Spleen (tissue), 13 donors: ENCODE measurements at places on chromosomes 1 and 21. TPM values are rescaled to one million over a fixed set of nuclear protein-coding genes. Genes with fewer than 3 reads are reported as not detected.

The THEM5 gene
- total RNA-seq, result not detected

GRCh38 chr1:114353262-114353661 lies 157.7 kb downstream of the TRIM33 start:
- H3K4me3 ChIP-seq, result no peak overlapping the region
- DNase-seq, result no peak
- H3K27ac ChIP-seq, result no peak overlapping the region
- H3K36me3 ChIP-seq, result no peaks in the 10 kb centered on the region
- H3K27me3 ChIP-seq, result no peaks in the 10 kb centered on the region
- no peaks in the 10 kb centered on the region for H3K4me1 ChIP-seq

DNA sequence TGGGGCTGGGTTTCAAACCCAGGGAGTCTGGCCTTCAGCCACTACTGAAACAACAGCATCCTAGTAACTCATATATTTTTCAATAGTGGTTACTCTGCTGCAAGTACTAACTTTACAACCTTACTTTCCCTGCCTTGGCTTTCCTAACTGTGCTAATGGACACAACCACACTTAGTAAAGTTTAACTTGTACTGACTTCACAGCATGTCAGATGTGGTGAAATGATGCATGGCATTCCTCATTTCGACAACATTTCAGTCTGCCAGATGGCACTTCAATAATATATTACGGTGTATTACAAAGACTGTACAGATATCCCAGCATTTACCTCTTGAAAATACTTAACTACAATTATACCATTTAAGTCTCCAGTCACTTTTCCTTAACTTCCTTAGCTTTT lies 27.8 kb downstream of the LRRC7 start:
- no peaks in the 10 kb centered on the region for H3K27me3 ChIP-seq
- H3K36me3 ChIP-seq, result no peaks in the 10 kb centered on the region
- no peak overlapping the region for H3K4me3 ChIP-seq
- H3K4me1 ChIP-seq, result no peaks in the 10 kb centered on the region
- no peak overlapping the region for H3K27ac ChIP-seq
- DNase-seq, result no peak

DNA sequence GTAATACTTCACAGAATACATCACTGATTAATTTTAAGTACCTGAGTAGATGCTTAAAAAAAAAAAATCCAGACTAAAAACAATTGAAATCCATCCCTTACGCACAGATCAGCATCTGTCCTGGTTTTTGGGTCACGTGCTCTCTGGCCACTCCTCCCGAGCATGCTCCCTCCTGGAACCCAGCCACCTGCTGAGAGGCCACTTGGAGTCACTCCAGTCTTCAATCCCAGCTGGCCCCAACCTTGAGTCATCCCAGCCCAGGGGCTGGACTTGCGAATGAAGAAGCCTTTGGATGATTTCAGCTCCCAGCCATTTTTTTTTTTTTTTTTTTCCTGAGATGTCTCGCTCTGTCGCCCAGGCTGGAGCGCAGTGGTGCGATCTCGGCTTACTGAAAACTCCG lies 8.9 kb downstream of the MAP1LC3C start:
- H3K27ac ChIP-seq, result no peak overlapping the region
- no peaks in the 10 kb centered on the region for H3K36me3 ChIP-seq
- no peak for DNase-seq
- no peak overlapping the region for H3K4me3 ChIP-seq
- H3K27me3 ChIP-seq, result no peaks in the 10 kb centered on the region
- no peaks in the 10 kb centered on the region for H3K4me1 ChIP-seq

- no peaks in the 10 kb centered on the region for H3K36me3 ChIP-seq
- no peak for DNase-seq
- no peaks in the 10 kb centered on the region for H3K27me3 ChIP-seq
- no peaks in the 10 kb centered on the region for H3K4me1 ChIP-seq
- H3K4me3 ChIP-seq, result no peak overlapping the region
- H3K27ac ChIP-seq, result no peak overlapping the region
Measured at GRCh38 chr1:117574161-117574835, 31.6 kb upstream of the TENT5C start.

DNA sequence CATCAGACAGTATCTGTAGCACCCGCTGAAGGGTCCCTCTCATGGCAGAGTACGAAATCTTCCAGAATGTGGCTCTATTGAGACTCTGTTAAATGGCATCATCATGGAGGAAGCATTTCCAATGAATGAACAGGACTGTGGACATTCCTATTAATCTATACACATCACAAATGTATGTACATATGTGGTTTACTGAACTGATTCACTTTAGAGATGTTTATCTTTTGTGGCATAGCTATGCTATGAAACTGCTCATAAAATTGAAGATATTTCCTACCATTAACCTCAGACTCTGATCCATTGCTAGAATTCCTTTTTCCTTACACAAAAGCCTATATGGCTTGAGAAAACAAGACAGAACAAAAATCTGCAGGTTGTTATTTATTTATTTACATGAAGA lies 259.6 kb upstream of the RRP15 start:
- H3K4me3 ChIP-seq, result no peak overlapping the region
- H3K27ac ChIP-seq, result no peak overlapping the region
- H3K36me3 ChIP-seq, result no peaks in the 10 kb centered on the region
- no peaks in the 10 kb centered on the region for H3K4me1 ChIP-seq
- DNase-seq, result no peak

- no peak for DNase-seq
- no peaks in the 10 kb centered on the region for H3K27me3 ChIP-seq
- H3K27ac ChIP-seq, result no peak overlapping the region
- H3K4me1 ChIP-seq, result no peaks in the 10 kb centered on the region
Measured at GRCh38 chr1:227369102-227369760, 50.9 kb upstream of the CDC42BPA start.

GRCh38 chr1:68908316-68908715 lies 411.4 kb upstream of the DEPDC1 start:
- H3K27me3 ChIP-seq, result no peaks in the 10 kb centered on the region
- H3K4me3 ChIP-seq, result no peak overlapping the region
- no peak for DNase-seq
- no peaks in the 10 kb centered on the region for H3K36me3 ChIP-seq
- H3K27ac ChIP-seq, result no peak overlapping the region

DNA sequence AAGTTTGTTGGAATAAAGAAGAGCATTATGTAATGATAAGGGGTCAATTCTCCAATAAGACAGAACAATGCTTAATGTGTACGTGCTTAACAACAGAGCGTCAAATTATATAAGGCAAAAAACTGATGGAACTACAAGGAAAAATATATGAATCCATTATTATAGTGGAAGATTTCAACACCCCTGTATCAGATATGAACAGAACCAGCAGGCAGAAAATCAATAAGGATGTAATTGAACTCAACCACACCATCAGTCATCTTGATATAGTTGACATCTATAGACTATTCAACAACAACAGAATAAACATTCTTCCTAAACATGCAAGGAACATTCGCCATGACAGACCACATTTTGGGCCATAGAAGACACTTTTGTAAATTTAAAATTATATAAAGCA lies 3.6 kb upstream of the CDC73 start:
- no peak overlapping the region for H3K4me3 ChIP-seq
- H3K36me3 ChIP-seq, result no peaks in the 10 kb centered on the region
- H3K27ac ChIP-seq, result no peak overlapping the region
- no peak for DNase-seq

DNA sequence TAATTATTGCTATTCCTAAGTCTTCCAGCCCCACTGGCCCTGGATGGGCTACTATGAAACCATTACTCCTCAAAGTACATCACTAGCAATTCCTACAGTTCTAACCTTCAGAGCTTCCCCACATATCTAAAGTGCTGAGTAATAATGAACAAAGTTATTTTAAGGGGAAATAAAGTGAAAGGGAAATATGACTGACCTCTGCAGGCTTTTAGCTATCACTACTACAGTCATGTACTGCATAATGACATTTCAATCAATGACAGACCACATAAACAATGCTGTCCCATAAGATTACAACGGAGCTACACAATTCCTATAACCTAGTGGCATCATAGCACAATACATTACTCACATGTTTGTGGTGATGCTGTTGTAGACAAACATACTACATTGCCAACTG lies 32.5 kb upstream of the ASPM start:
- H3K4me1 ChIP-seq, result no peaks in the 10 kb centered on the region
- no peak for DNase-seq
- no peaks in the 10 kb centered on the region for H3K27me3 ChIP-seq
- peaks cover 21% of the 10 kb centered on the region for H3K36me3 ChIP-seq
- H3K27ac ChIP-seq, result no peak overlapping the region

GRCh38 chr1:100443811-100444571 lies 91.7 kb downstream of the CDC14A start:
- peak overlapping the region; percentile 74 for H3K27ac ChIP-seq
- peaks cover 70% of the 10 kb centered on the region for H3K4me1 ChIP-seq
- DNase-seq, result no peak
- H3K36me3 ChIP-seq, result no peaks in the 10 kb centered on the region

DNA sequence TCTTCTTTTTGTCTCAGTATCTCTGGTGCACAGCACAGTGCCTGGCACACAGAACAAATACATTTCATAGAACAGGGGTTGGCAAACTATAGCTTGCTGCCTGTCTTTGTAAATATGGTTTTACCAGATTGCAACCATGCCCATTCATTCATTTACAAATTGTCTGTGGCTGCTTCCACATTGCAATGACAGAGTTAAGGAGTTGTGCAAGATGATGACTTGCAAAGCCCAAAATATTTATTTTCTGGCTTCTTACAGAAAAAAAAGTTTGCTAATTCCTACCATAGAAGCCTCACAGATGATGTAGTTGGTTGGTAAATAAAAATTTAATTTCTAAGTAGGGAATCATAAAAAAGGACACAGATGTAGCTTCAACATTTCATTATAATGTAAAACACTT lies 11.2 kb upstream of the HMGB4 start:
- DNase-seq, result no peak
- no peaks in the 10 kb centered on the region for H3K27me3 ChIP-seq
- no peaks in the 10 kb centered on the region for H3K36me3 ChIP-seq
- no peaks in the 10 kb centered on the region for H3K4me1 ChIP-seq

DNA sequence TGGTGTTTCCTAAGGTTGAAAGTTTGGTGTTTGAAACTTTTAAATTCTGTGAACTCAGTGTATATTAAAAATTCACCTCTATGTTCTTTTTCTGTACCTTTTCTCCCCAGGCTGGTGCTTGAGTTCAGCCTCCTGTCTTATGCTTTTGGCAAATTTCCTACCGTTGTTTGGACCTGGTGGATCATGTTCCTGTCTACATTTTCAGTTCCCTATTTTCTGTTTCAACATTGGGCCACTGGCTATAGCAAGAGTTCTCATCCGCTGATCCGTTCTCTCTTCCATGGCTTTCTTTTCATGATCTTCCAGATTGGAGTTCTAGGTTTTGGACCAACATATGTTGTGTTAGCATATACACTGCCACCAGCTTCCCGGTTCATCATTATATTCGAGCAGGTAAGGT lies 24.9 kb upstream of the AXDND1 start:
- DNase-seq, result no peak
- H3K27me3 ChIP-seq, result no peaks in the 10 kb centered on the region
- no peak overlapping the region for H3K27ac ChIP-seq
- no peak overlapping the region for H3K4me3 ChIP-seq

The UMODL1 gene
- 0.85 TPM for total RNA-seq

The SELL gene
- 176 TPM for total RNA-seq

The FGR gene
- 249 TPM for total RNA-seq

DNA sequence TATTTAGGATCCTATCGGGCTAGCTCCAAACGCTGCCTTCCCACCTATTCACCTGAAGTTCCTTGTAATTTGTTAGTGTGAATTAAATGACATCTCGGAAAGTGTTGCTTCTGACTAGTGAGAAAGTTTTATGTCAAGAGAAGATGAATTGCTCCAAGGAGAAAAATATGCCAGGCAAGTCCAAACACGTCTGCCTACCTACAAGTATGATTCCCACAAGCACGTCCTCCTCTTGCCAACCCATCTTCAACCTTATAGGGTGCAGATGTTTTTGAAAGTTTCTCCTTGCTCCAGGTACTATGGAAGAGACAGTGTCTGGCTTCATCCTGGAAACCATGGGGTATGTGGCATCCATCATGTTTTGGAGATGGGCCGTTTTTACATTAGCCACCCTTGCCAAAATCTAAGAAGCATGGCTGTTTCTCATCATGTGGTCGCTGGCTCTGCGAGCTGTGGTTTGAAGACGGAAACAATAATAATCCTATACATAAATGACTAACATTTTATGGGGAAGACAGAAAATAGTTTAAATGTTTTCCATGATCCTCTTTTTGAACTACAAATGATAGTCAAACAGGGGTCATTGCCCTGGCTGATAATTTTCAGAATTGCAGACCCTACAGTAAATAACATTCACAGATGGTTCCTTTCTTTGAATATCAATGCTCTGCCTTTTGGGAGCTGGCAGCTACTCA lies 505.8 kb downstream of the SMYD3 start:
- no peak overlapping the region for H3K27ac ChIP-seq
- no peak overlapping the region for H3K4me3 ChIP-seq
- H3K36me3 ChIP-seq, result no peaks in the 10 kb centered on the region
- no peaks in the 10 kb centered on the region for H3K27me3 ChIP-seq
- DNase-seq, result no peak

The KRTAP7-1 gene
- total RNA-seq, result not detected

The GFI1 gene
- total RNA-seq, result 17.2 TPM

DNA sequence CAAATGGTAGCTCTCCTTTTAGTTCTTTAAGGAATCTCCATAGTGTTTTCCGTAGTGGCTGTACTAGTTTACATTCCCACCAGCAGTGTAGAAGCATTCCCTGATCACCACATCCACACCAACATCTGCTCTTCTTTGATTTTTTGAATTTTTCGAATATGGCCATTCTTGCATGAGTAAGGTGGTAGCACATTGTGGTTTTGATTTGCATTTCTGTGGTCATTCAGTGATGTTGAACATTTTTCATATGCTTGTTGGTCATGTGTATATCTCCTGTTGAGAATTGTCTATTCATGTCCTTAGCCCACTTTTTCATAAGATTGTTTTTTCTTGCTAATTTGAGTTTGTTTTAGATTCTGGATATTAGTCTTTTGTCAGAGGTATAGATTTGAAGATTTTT lies 84.6 kb upstream of the B3GALT2 start:
- H3K27me3 ChIP-seq, result no peaks in the 10 kb centered on the region
- no peak overlapping the region for H3K27ac ChIP-seq
- H3K4me3 ChIP-seq, result no peak overlapping the region
- H3K4me1 ChIP-seq, result no peaks in the 10 kb centered on the region

GRCh38 chr1:224404916-224405603 lies 29.5 kb downstream of the WDR26 start:
- no peak overlapping the region for H3K4me3 ChIP-seq
- no peak overlapping the region for H3K27ac ChIP-seq
- H3K4me1 ChIP-seq, result no peaks in the 10 kb centered on the region
- peaks cover 95% of the 10 kb centered on the region for H3K36me3 ChIP-seq
- no peaks in the 10 kb centered on the region for H3K27me3 ChIP-seq
- no peak for DNase-seq

GRCh38 chr1:181090641-181091126 lies 2.2 kb downstream of the IER5 start:
- peak overlapping the region; percentile 90 for H3K4me3 ChIP-seq
- H3K4me1 ChIP-seq, result peaks cover 76% of the 10 kb centered on the region
- H3K36me3 ChIP-seq, result no peaks in the 10 kb centered on the region
- peak overlapping the region; percentile 95 for H3K27ac ChIP-seq
- no peaks in the 10 kb centered on the region for H3K27me3 ChIP-seq
